ENCODE measurements at places on chromosomes 5 and 9. TPM values are rescaled to one million over a fixed set of nuclear protein-coding genes. Genes with fewer than 3 reads are reported as not detected.

IL7R gene
- total RNA-seq, result 0.82 TPM

SMIM32 gene
- total RNA-seq, result not detected

DCTN3 gene
- total RNA-seq, result 97.1 TPM

TEX48 gene
- not detected for total RNA-seq

DMGDH gene
- total RNA-seq, result not detected

PTPRD gene
- total RNA-seq, result 1.3 TPM

SLC6A19 gene
- total RNA-seq, result not detected

SVEP1 gene
- 0.05 TPM for total RNA-seq

GFRA3 gene
- not detected for total RNA-seq

FGFR4 gene
- total RNA-seq, result 6.2 TPM

ASS1 gene
- total RNA-seq, result 1.3 TPM

FRMPD1 gene
- not detected for total RNA-seq

SPINK13 gene
- total RNA-seq, result not detected

CD72 gene
- total RNA-seq, result not detected

AGXT2 gene
- not detected for total RNA-seq

MSX2 gene
- 0.53 TPM for total RNA-seq

N4BP3 gene
- 42.8 TPM for total RNA-seq

CHSY3 gene
- total RNA-seq, result 2.4 TPM

LCN12 gene
- total RNA-seq, result not detected

TOPORS gene
- 17.3 TPM for total RNA-seq

CRHBP gene
- total RNA-seq, result 0.58 TPM

KCNIP1 gene
- 0.76 TPM for total RNA-seq

TTC16 gene
- not detected for total RNA-seq

CCDC171 gene
- 0.58 TPM for total RNA-seq

PCDHA4 gene
- not detected for total RNA-seq

MLLT3 gene
- 14.8 TPM for total RNA-seq

RORB gene
- total RNA-seq, result not detected

WDR31 gene
- 0.99 TPM for total RNA-seq

TICAM2 gene
- total RNA-seq, result 1.8 TPM

AJM1 gene
- 1.6 TPM for total RNA-seq

ZDHHC11 gene
- 0.70 TPM for total RNA-seq

MAMDC2 gene
- total RNA-seq, result 16.0 TPM

LCN9 gene
- not detected for total RNA-seq

NUTM2F gene
- not detected for total RNA-seq

MYOZ3 gene
- total RNA-seq, result 0.93 TPM

C7 gene
- not detected for total RNA-seq

OSMR gene
- 22.8 TPM for total RNA-seq

STPG3 gene
- not detected for total RNA-seq

RGS7BP gene
- total RNA-seq, result 24.1 TPM

DNLZ gene
- total RNA-seq, result 50.4 TPM

C5orf58 gene
- total RNA-seq, result not detected

BSPRY gene
- total RNA-seq, result not detected

CCDC183 gene
- total RNA-seq, result 0.48 TPM

ZNF79 gene
- total RNA-seq, result 8.1 TPM

CCL21 gene
- 0.64 TPM for total RNA-seq

MOB3B gene
- 0.47 TPM for total RNA-seq

PCDHB14 gene
- total RNA-seq, result 1.6 TPM

MAMDC4 gene
- total RNA-seq, result 3.4 TPM

SLC34A3 gene
- total RNA-seq, result not detected

TNPO1 gene
- 182 TPM for total RNA-seq

Data from glomerular endothelial cell (primary cell).